Fibroblast of gingiva (primary cell): ENCODE measurements at places on chromosomes 2 and 18.

DNA sequence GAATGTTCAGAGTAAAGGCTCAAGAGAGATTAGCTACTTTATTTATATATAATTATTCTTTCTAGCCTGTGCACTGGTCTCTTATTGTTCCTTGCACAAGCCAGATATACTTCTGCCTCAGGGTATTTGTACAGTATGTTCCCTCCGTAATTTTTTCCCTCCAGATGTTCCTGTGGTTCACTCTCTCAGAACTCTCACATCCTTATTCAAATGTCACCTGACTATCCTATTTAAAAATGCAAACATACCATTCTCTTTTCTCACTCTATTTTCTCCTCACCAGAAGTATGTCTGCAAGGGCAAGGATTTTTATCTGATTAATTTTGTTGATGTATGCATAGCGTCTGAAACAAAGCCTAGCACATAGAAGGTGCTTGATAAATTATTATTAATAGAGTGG, 64.0 kb upstream of the CERS6 start:
- peak; percentile 44 for DNase-seq

DNA sequence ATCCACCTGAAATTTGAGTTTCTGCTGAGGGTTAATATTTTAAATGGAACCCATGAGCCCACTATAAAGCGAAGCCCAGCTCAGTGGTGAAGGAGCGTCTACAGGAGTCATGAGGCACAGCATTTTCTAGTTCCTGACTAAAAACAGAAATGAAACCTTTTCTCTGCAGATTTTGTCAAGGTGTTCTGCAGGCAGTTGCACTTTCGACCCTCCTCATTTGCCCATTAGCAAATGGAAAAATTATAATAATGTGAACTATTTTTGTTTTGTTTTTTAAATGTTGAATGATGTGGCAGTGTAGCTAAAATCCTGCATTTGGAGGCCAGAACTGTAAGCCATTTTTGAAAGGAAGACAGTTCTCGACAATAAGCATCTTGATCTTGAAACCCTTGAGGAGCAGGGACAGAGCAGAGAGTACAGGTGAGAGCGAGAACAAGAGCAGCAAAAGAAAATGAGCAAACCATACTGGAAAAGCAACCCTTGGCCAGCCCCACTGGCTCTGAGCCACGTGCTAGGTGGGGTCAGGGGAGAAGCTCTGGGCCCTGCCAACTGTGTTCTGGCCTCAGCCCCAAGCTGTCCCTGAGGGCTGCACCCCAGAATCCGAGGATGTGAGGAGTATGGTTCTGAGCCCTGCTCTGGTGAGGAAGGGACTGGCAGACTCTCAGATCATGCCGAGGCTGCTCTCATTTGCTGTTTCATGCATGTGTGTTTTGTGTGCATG, 26.4 kb upstream of the COPS8 start:
- DNase-seq: no peak

DNA sequence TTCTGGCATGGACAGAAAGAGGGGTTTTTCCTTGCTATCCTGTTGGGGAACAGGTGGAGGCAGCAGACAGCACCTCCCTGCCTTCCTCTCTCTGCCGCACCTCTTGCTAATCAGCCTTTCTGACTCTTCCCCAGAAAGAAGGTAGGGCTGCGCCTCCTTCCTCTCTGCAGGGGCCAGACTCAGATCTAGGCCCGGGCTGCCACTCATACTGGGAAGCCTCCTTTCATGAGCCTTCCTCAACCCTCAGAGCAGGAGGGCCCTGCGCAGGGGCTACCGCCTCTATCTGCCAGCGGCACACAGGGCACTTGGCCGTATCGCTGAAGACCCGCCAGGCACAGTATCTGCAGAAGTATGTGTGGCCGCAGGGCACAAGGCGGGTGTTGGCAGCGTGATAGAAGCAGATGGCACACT, 7.1 kb downstream of the NEURL3 start:
- no peak for DNase-seq

- peak; percentile 72 for DNase-seq
These were observed 23.4 kb upstream of the RPL31 start for GRCh38 chr2:100978582-100979191.

GRCh38 chr2:33521791-33522281, 45.4 kb downstream of the RASGRP3 start:
- DNase-seq: peak; percentile 87

DNA sequence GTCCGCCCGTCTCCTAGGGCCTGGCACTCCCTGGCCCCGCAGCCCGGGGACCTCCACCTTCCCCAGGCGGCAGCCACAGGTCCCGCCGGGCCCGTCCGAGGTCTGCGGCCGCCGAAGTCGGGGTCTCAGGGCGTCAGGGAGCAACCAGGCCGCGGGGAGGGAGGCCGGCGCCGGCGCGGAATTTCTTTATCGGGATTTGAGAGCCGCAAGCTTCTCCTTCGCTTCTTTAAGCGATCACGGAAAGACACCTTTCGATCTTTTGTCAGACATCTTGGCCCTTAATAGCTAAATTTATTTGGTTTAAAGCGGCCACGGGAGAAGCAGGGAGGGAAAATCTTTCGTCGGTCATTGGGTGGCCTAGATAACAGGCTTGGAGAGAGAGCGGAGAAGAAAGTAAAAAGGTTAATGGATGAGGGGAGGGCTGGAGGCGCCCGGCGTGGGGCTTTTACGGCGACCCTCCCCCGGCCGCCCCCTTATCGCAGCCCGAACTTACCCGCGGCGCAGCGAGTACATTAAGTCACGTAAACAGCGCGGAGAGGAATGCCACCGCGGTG, 4.3 kb upstream of the GATA6 start:
- DNase-seq: no peak

DNA sequence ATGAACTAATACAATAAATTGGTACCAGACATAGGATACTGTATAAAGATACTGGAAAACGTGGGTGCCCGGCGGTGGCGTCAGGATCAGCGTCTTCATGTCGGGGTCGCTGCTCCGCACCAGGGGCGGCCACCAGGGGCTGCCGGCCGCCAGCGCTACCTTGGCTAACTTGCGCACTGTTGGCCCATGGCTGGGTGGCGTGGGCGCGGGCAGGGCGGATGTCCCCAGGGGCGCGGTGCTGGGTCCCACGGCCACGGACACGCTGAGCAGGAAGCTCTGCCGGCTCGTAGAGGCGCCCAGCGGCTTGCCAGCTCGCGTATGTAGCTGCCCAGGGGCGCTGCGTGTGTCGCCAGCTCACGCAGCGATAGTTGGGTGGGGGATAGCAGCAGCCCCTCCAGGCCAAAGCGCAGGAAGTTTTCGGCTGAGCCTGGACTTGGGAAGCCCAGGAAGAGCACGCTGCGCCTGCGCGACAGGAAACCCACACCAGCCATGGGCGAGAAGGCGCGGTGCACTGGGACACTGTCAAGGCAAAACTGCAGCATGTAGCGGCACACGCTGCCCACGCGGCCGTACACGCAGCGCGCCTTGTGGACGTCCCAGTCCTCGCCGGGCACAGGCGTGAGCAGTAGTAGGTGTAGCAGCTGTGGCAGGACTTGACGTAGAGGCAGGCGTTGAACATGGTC, 299.9 kb downstream of the CCDC74A start:
- DNase-seq: no peak

GRCh38 chr2:233436191-233436581, 81.9 kb downstream of the DGKD start:
- DNase-seq: no peak

DNA sequence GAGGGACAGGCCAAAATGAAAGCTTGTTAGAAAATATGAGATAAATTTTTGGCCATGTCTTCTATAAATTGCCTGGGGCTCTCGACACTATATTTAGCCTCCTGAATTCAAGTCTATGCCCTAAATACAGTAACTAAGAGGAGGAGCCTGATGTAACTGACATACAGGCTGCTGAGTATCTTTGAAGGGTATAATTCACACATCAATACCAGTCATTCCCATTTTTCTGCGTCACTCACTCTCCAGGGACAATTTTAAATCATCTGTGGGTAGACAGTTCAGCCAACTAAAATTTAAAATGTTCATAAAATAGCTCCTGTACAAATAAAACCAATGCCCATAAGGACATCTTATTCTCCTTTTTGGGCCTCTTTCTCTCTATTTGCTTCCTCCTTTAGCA, 105.9 kb downstream of the AP1S3 start:
- DNase-seq: no peak

DNA sequence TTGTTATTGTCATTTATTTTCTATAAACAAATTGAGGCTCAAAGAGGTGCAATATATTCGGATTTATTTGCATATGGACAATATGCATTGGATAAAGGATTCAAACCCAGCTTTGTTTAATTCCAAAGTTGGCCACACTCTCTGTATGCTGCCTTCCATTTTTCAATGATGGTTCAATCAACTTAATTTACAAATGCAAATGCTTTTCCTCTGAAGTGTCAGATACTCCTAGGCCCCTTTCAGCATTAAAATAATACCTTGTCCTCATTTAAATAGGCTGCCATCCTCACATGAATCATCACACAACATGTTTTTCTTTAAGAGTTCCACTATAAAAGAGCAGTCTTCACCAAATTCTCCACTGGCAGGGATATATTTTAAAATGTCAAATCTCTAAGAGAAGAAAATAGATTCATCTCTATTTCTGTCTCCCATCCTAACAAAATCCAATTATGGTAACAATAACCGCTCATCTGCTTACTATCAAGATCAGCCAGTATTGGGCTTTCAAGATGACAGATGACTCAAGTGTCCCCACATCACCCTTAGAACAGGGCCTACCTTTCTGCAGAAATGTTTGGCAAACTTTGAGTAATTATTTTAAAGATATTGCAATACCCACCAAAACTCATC, 114.8 kb downstream of the SCG2 start:
- DNase-seq: no peak

GRCh38 chr2:227095346-227095745, 68.7 kb downstream of the COL4A4 start:
- no peak for DNase-seq

GRCh38 chr2:215361211-215361875, 49.5 kb downstream of the ATIC start:
- no peak for DNase-seq

GRCh38 chr2:172986040-172986439, 89.6 kb upstream of the MAP3K20 start:
- no peak for DNase-seq

DNA sequence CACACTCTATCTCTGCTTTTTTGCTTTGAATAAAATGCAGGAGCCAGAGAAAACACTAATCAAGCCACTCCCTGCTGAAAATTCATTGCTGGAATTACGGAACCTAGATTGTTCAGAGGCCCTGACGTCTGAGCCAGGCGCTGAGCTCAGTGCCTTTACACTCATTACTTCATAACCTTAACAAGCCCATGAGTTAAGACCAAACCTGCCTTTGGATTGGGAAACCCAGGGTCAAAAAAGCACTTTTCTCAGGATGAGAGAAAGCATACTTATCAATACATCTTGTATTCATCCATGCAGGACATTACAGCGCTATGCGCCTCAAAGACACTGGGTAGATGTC, 762 bp downstream of the INO80C start:
- DNase-seq: peak; percentile 46

DNA sequence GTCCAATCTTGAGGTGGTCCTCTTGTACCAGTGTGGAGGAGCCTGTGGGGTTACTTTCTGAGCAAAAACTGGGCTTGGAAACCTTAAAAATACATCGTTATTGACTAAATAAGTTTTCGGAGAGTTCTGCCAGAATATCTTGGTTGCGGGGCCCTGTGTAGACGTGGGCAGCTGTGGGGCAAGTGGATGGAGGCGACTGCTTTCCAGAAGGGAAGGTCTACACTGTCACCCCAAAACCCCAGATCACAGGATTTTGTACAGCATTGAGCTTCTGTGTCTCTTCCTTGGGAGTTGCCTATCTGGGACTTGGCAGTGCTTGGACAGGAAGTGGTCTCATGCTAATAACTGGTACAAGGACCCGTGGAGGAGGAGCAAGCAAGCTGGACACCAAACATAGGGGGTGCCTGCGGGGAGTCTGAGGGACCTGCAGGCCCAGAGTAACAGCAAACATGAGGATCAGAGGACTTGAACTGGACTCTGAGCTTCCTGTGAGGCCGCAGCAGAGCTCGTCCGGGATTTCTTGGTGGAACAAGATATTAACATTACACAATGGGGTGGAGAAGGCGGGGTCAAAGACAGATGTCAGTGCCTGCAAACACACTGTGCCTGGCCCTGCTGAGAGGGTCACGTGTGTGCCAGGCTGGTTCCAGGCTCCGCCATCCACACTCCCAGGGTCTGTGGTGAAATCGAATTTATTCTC, 48.0 kb upstream of the CTLA4 start:
- DNase-seq: peak; percentile 27

DNA sequence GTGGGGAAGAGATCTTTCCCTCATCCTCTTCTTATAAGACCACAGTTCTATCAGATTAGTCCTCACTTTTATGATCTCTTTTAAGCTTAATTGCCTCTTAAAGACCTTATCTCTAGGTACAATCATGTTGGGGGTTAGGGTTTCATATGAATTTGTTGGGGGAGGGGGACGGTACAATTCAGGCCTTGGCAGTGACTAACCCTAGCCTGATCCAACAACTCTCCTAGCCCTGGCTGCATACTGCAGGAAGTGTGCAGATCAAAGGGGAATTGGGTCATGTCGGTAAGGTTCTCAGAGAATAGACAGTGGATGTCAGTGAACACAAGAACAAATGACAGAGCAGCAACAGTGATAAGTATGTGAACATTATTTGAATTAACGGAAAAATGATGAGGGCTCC, 16.4 kb downstream of the CAPN13 start:
- DNase-seq: no peak

GRCh38 chr2:162646794-162647193, 191.8 kb downstream of the KCNH7 start:
- DNase-seq: no peak

DNA sequence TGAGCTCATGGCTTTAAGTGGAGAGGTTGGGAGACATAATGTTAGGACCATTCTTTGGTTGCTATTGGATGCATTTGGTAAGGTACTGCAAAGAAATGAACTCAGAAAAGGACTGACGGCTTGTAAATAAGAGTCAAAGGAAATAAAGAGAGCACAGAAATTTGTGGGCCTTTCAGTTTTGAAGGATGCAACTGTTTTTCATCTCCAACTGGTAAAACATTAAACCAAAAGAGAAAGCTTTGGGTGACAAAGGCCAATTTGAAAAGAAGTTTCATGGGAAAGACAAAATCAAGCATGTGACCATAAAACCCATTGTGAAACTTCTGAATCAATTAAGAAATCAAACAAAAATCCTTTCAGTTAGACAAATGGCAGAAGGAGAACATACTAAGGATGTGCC, 77.8 kb upstream of the SPOPL start:
- no peak for DNase-seq

DNA sequence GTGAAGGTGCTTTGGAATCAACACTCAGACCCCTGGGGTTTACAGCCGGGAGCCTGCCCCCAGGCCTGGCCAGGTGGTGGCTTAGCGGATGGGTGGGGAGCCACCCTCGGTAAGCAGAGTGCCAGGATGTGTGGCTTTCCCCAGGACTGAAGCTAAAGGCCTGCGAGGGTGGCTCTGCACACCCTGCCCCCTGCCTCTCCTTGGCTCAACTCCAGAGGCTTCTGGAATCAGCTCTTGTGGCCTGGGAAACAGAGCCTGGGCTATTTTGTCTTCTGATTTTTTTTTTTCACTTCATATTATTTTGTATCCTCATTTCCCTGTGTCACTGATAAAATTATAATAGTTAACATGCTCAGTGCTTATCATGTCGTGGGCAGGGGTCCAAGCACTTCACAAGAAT, 79.8 kb downstream of the RHOB start:
- no peak for DNase-seq
